Right cardiac atrium (tissue), 5 donors: ENCODE measurements at places on chromosomes 6 and 20. TPM values are rescaled to one million over a fixed set of nuclear protein-coding genes. Genes with fewer than 3 reads are reported as not detected.
A peak's percentile ranks its signal among the peaks of the same experiment; 100 is the strongest.

- DNase-seq, result no peak
Measured at GRCh38 chr6:56076033-56076432, 171.3 kb downstream of the COL21A1 start.

The SLA2 gene
- total RNA-seq, result 0.56 TPM

DNA sequence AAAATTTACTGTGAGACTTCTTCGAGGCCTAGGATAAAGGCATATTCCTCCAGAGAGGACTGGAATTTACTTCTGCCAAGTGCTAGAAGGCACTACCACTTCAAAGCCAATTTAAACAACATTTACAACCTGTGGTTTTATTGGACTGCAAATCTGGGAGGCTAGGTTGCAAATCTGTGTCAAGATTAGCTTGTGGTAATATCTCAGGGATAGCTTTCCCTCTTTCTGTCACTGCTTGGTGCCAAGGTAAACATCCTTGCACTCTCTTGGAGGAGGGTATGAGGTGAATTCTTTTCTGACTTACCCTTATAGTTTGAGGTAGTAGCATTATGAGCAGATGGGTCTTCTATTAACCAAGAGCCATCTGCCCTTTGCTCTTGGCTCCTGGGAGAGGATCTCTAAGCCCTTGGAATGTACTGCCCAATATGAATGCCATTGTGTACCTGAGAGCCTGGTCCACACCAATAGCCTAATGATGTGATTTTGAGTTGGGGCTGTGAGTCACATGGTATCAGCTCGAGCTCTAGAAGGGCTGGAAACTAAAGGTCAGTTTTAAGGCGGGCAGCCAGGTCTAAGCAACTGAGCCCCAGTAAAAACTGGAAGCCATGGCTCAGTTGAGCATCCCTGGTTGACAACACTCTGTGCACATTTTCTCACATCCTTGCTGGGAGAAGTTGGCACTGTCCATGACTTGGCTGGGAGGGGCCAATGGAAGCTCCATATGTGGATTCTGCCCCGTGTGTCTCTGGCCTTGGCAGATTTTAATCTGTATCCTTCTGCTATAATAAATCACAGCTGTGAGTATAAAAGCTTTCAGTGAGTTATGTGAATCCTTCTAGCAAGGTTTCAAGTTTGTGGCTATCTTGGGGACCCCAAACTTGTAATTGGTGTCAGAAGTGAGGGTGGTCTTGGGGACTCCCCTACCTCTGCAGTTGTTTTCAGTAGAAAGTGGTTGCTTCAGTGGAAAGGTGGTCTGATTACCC, 188.1 kb downstream of the UBE3D start:
- no peak for DNase-seq

The BMP6 gene
- total RNA-seq, result 4.6 TPM

DNA sequence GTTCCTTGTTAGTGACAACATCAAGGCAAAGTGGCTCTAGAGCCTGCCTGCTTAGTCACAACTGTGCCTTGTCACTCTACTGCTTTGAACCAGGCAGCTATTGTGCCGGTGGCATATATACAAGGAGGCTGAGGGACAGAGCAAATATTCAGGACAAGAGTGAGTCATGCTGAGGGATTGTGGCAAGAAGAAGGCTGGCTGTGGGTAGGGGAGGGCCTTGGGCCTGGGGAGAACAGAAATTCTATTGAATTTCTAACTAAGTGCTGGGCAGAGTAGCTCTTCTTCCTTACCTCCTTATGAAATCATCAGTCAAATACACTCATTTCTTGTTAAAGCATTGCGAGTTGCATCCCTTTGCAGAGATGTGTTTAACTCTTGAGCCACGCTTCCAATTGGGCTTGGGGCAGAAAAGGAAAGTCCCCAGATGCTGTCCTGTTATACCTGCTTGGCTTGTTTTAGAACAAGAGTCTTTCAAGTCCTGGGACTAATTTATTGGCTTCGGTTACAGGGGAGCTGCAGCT, 59.7 kb downstream of the PFDN4 start:
- DNase-seq, result no peak

DNA sequence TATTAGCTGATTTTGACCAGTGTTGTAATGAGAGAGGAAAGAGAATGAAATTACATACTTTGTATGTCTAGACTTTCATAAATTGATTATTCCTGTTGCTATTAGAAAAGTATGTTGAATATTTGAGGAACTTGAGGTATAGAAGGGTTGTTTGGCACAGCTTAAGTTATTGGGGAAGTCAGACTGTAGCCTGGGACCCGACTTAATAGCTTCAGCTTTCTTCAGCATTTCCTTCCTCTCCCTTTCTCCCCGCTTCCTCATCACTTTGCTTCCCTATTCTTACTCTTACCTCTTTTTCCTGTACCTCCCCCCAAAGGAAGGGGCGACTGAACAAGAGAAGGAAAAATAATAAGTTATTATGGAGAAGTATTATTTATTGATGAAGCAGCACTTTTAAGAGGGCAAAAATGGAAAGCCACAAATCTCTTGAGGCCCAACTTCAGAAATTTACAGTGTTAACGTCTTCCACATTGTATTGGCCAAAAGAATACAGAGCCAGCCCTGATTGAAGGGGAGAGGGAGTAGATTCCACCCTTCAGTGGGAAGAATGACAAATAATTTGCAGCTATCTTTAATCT, 7.4 kb downstream of the SENP6 start:
- DNase-seq, result no peak

DNA sequence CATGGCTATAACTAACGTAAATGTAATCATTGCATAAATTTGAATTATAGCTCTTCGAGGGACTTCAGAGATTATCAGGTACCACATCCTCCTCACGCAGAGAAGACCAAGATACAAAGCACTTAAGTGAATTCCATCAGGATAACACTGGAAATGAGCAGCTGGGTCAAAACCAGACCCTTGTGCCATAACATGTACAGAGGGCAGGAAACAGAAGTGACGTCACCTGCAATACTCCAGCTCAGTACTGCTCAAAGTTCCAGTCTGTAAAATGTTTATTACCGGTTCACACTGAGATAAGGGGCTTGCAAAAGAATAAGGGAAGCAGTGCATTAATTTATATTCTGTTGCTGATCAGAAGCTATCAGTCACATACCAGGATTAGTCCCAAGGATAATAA, 45.8 kb downstream of the RGS17 start:
- no peak for DNase-seq

The HDGFL1 gene
- total RNA-seq, result not detected

DNA sequence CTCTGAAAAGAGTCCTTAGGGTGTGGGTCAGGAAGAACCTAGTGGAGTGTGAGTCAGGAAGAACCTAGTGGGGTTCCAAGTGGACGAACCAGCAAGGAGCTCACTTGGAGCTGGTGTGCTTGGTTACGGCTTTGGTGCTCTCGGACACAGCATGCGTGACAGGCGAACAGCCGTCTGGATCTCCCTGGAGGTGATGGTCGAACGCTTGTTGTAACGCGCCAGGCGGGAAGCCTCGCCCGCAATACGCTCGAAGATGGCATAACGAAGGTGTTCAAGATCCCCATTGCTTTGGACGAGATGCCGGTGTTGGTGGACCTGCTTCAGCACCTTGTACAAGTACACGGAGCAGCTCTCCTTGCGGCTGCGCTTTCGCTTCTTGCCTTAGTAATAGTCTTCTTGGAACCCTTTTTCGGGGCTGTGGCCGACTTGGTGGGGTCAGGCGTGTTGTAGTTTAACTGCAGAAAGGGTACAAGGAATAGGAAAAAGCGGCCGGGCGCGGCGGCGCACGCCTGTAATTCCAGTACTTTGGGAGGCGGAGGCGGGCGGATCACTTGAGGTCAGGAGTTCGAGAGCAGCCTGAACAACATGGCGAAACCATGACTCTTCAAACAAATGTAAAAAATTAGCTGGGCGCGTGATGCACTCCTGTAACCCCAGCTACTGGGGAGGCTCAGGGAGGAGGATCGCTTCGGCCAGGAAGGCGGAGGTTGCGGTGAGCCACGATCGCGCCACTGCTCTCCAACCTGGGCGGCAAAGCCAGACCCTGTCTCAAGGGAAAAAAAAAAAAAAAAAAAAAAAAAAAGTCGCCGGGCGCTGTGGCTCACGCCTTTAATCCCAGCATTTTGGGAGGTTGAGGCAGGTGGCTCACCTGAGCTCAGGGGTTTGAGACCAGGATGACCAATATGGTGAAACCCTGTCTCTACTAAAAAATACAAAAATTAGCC, 48.0 kb downstream of the OR2B2 start:
- DNase-seq, result peak; percentile 61

The SLC17A1 gene
- total RNA-seq, result not detected

The FABP7 gene
- 0.51 TPM for total RNA-seq

- no peak for DNase-seq
Measured at GRCh38 chr20:3815703-3816315, 4.5 kb upstream of the AP5S1 start.

GRCh38 chr20:53176134-53176533, 204.0 kb downstream of the TSHZ2 start:
- DNase-seq, result no peak

DNA sequence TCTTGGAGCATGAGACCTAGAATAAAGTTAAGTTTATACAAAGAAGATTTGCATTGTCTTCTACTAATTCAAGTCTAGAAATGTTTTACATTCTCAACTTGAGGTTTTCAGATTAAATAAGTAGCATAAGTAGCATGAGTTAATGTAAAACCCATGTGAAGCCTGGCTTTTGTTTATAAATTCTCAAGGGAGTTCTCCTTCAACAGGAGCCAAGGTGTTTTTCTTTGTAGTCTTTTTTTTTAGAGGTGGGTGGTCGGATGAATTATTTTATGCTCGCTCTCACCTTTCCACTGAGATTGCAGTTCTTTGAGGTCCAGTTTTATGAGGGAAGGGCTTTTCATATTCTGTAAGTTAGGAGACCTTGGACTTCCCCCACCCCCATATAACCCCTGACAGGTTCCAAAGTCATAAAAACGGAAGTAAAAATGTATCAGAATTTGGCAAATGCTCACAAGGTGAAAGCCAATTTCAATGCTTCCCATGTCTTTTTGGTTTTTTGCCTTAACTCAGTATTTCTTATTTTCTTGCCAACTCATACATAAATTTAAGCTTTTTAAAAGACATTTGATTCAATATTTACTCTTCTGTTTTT, 244.3 kb upstream of the ASCC3 start:
- DNase-seq, result no peak

The PRL gene
- not detected for total RNA-seq

DNA sequence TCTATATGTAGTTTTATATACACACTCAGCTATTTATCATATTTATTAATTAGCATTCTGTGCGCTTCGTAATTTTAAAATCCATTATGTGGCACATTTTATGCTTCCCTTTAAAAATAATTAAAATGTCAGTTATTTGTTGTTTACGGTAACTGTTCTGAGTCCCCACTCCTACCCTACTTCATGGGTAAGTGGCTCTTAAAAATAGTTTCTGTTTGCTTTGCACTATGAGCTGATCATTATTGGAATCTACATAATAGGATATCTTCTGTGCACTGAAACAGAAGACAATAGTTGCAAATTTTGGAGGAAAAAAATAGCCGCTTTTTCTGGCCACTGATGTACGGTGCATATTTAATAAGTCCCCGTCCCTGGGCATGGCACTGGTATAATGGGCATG, 25.2 kb downstream of the LCA5 start:
- no peak for DNase-seq

The MATN4 gene
- 0.15 TPM for total RNA-seq

The SLC24A3 gene
- 0.76 TPM for total RNA-seq

DNA sequence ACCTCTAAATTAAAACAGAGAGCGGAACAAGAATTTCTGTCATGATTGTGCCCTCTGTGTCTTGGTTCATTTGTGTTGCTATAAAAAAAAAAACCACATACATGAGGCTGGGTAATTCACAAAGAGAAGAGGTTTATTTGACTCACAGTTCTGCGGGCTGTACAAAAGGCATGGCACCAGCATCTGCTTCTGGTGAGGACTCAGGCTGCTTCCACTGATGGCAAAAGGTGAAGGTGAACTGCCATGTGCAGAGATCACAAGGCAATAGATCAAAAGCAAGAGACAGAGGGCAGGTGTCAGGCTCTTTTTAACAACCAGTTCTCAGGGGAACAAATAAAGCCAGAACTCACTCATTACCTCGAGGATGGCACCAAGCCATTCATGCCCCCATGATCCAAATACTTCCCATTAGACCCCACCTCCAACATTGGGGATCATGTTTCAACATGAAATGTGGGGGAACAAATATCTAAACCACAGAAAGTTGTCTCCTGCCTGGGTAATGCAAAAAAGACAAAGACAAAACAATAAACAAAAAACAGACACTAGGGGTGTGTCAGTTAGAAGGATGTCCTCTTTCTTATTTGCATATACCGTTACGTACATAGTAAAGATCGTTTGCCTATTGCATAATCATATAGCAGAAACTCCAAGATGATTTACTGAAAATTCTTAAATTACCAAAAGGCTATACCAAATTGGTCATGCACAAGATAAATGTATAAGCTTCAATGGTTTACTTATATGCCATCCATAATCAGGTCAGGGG, 17.0 kb downstream of the SERPINB9 start:
- no peak for DNase-seq

DNA sequence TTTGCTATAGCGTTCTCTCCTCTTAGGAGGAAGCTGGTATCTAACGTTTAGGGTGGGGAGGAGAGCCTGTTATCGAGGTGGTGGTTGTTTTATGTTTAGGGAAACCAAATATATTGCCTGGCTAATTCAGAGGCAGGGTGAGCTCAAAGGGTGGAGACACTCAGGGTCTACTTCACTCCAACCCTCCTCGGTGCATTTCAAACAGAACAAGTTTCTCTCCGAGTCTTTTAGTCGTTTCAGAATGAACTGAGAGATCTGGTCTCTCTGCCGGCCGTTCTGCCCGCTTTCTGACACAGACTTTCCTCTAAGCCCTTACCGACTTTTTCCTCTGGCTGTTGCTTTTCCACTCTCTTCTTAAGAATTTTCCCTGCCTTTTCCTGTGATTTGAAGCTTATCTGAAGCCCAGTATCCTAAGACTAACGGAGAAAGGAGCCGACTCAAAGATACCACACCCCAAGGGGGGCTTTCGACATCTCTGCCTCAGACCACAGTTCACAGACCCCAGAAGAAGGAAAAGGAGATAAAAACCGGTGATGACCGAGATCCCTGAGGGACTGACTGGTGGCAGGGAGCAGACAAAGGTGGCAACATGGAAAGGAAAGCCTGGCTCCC, 865 bp downstream of the STK38 start:
- DNase-seq, result no peak

The CPNE5 gene
- total RNA-seq, result 76.0 TPM

The MYBL2 gene
- 1.4 TPM for total RNA-seq
